CD8-positive, alpha-beta memory T cell (primary cell): ENCODE measurements at places on chromosomes 11 and 22.

DNA sequence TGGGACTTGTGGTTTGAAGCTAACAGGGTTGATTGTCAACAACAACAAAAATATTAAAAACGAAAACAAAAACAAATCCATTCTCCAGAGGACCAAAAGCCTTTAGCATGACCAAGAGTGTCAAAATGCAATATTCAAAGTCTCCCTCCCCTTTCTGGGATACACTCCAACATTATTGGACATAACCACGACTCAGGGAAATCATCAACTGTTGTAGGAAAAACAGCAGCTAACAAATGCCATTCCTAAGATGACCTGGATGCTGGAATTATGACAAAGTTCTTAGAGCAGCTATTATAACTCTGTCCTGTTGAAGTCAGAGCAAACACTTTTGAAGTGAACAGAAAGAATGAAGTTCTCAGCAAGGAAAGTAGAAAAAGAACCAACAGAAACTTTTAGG is 143.0 kb downstream of the TMEM135 start:
- DNase-seq, result no peak

DNA sequence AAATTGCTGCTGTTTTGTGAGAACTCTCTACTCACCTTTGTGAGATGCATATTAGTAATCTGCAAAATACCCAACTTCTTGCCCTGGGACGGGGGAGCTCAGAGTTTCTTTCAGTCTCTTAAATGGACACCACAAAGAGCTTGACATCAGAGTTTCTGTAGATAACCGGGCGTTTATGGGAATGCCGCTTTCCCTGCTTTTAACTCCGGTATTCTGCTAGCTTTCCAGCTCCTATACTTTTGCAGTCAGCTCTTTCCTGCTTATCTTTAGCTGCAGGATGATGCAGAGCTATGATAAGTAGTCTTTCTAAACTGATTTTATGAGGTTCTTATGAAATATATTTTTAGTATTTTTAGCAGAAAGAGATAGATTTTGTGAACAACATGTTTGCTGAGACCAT is 154.6 kb upstream of the SORL1-AS1 start:
- DNase-seq, result no peak

- no peak for DNase-seq
Observed at GRCh38 chr22:23386822-23387580, 193.1 kb downstream of the IGLL1 start.

DNA sequence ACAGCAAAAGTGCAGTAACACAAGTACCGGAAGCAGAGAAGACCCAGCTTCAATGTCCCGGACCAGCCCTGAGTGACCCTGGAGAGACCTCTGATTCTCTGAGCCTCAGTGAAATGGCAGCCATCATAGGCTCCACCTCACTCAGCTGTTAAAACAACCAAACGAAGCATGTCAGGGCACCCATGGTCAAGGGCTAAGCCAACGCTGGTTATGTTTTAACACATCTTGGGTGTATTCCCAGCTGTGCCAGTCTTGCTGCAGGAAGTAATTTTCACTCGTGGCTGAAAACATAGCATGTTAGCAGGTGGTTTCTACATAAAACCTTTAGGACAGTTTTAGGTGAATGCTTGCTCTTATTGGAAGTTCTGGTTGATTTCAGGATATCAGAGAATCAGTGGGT is 30.9 kb downstream of the LMO2 start:
- DNase-seq, result no peak

DNA sequence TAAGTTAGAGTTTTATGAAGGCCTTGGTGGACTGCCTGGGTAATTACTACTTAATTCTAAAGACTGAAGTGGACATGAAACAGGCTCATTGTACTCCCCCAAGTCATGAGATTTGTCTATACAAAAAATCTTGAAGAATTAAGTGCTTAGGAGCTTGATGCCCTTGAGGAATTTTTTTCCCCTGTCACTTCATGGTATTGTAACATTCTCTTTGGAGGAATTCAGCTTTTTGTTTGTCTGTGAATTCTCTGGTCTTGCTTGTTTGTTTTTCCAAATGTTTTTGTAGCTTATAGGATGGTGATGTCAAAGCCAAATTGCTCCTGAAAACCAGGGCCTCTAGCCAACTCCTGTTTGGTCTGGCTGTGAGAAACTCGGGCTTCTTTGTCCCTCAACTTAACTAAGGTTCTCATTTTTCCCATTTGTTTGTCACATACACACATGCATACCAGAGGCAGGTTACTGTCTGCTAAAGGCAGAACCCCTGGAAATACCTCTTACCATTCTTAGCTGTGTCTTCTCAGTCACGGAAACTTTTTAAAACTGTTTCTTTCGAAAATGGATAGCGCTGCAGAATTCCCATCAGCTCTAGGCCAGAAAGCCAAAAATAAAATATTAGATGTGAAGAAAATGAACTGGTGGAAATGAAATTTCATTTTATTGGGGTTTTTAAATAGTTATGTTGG is 66.9 kb downstream of the AMOTL1 start:
- no peak for DNase-seq

DNA sequence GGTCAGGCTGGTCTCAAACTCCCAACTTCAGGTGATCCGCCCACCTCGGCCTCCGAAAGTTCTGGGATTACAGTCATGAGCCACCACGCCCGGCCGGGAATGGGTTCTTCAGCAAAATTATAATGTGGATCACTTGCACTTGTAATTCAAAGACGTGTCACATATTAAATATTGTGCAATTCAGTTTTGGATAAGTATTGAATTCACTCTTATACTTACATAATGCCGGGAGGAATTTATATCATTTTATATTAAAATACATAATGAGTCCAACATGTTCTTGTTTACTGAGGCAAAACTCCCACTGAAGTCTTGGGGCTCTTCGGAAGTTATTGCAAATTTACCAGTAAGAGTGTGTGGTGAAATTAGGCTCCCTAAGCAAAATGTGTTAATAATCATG is 635.2 kb upstream of the LUZP2 start:
- no peak for DNase-seq

DNA sequence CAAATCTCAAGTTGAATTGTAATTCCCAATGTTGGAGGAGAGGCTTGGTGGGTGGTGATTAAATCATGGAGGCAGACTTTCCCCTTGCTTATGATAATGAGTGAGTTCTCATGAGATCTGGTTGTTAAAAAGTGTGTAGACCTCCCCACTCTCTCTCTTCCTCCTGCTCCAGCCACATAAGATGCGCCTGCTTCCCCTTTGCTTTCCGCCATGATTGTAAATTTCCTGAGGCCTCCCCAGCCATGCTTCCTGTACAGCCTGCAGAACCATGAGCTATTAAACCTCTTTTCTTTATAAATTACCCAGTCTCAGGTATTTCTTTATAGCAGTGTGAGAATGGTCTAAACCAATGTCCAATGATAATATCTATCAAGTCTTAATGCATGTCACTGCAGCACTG is 34.2 kb downstream of the SOX6 start:
- DNase-seq, result no peak
